ENCODE measurements at places on chromosomes 5 and 9.

DNA sequence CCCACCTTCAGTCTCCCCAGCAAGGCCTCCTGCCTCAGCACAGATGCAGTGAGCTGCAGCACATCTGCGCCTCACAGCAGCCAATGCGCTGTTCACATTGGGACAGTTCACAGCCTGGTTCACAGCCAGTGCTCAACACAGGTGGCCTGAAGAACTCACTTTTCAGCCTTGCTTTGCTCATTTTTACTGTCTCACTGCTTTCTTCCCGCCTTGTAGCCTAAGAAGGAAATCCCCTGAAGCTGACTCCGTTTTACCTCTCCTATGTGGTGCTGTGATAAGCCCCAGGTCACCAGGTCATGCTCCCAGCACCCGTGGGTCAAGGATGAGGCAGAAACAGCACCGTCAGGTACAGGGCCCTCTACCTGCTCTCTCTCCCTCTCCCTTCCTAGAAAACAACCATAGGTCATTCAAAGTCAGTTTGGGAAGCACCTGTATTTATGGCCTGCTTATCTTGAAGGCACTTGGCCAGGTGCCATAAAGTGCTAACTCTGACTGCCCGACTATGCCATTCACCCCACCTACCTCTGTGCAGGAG, 1.1 kb downstream of the GCNT4 start:
- DNase-seq: no peak

GRCh38 chr5:68848091-68848490, 245.7 kb upstream of the SLC30A5 start:
- no peak for DNase-seq

DNA sequence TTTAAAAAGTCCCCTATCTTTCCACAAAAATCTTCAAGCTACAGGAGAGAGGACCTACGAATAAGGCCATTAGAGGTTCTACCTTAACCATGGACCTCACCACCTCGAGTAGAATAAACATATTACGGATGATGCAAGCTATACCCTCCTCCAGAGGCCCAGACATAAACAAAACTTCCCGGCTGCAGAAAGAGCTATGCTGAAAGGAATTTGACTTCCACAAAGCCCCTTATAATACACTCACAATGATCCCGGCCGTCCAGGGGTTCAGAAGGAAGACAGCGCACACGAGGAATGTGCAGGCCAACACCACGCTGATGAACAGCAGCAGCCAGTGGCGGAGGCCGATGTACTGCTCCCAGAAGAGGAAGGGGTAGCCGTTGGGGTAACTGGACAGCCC, 59.0 kb downstream of the PTCH1 start:
- DNase-seq: no peak

GRCh38 chr5:33023649-33024048, 312.5 kb downstream of the NPR3 start:
- DNase-seq: peak; percentile 19

GRCh38 chr5:37172957-37173356, 76.2 kb downstream of the CPLANE1 start:
- DNase-seq: no peak

- DNase-seq: no peak
Measured at GRCh38 chr9:11190719-11191118, 577.9 kb upstream of the PTPRD start.

DNA sequence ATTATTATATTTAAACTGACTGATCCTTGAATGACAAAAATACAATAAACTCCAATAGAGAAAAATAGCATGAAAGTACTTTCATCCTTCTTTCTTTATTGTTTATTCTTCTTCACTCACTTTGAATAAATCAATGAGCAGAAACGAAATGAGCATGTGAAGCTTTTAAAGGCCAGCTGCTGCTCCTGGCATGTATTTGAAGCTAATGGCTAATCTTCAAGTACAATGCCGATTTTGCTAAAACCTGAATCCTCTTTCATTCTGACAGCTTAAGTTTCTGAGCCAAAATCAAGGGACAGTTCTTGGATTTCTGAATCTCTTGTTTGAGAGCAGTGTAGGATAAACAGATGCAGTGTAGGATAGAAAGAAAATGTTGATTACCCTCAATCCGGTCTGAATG, 237.3 kb downstream of the CDH10 start:
- no peak for DNase-seq

DNA sequence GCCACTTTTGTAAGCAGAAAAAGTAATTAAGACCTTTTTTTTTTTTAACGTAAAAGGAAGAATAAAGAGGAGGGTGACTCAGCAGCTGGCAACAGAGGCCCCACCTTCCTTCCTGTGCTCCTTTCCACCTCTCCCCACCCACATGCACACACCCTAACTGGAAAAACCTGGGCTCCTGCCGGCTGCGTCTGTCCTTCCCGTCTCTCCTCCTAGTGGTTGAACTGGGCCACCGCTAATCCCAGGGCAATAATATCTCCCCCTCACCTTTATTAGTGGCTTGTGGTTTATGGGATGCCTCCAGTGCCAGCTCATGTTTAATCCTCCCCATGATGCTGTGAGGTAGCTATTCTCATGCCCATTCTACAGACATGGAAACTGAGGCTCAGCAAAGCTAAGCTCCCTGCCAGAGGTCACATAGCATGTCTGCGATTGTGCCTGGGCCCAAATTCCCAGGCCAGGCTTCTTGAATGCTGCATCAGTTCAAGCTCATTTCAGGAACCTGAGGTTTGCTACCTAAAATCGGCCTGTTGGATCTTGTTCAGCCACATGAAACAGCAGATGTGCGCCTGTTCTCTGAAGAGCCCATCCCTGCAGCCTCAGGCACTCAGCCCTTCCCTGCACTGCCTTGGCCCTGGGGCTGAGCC, 60.9 kb upstream of the IL17B start:
- no peak for DNase-seq

DNA sequence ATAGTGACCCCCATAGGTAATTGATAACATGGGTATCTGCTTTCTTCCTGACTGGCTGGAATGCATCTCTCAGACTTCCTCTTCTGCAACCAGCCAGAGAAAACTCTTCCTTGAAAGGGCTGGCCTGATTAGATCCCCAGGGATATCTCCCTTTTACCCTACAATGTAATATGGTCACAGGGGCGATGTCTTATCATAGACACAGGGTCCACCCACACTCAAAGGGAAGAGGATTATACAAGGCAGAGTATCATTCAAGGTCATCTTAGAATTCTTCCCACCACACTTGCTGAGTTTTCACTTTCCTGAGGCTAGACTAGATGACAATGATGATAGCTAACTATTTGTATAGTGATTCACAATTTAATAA, 33.2 kb downstream of the TTLL11 start:
- DNase-seq: no peak

DNA sequence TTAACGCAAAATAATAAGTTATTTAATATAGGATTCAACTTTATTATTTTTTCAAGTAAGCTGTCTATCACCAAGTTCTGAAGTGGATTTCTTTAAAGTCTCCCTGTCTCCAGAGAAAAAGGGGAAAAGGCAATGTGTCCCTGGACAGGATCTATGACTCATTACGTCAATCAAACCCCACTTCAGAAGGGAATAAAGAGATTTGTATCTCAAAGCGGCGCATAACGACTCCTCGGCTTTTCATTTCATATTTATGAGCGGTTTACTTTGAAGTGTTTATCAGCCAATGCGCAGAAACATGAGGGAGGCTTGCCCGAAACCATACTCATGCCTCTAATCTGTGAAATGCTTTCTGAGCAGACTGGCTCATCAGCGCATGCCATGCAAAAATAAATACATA, 938.6 kb upstream of the WWC1 start:
- no peak for DNase-seq

DNA sequence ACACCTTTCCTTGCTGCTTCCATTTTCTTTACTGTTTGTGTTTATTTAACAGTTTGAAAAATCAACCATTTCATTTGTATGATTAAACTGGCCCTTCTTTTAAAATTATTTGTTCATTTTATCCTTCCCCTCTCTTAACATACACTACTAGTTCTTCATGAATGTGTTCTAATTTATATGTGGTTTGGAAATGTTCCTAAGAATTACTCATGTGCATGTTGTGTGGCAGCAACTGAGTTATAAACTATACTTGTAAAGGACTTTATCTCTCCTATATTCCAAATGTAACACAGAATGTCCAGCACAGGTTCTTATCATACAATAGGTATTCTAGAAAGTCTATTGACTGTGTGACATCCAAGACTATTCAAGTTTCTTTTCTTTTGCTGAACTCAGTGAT, 358.2 kb upstream of the MEF2C start:
- peak; percentile 65 for DNase-seq

- DNase-seq: no peak
Measured at GRCh38 chr9:87796196-87796595, 70.3 kb downstream of the CTSL start.

DNA sequence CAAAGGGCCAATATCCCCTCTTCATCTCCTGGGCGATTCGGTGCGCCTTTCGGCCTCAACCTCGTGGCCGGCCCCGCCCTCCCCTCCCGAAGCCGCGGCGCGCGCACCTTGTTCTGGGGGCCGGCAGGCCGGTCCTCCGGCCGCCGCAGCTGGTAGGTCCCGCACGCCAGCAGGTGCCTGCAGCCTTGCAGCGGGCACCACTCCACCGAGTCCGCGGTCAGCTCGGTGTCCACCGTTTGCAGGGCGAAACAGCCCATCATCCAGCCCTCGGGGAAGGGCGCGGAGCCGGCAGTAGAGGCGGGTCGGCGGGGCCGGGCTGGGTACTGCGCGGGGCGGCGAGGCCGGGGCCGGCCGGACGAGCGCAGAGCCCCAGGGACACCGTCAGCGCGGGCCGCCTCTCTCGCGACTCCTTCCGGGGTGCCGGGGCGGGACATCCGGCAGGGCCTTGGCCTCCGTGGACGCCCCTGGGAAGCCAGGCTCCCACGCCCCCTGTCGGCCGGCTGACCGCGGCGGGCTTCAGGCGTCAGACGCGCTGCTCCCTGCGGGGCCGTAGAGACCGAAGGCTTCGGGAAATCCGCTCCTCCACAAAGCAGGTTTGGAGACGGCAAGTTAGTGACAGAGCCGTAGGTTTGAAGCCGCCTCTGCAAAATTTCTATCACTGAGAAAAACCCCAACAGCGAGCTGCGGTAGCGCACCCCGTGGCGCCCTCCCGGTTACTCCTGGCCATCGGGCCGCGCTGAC, at the start of gene DPH7:
Gene DPH7, minus strand, starts transcription at position 408 of the 741 bp plus-strand sequence. Its CDS starts 148 bp downstream, at position 260.
- peak; percentile 73 for DNase-seq

GRCh38 chr9:108813951-108814601, 41.7 kb downstream of the ACTL7B start:
- no peak for DNase-seq

DNA sequence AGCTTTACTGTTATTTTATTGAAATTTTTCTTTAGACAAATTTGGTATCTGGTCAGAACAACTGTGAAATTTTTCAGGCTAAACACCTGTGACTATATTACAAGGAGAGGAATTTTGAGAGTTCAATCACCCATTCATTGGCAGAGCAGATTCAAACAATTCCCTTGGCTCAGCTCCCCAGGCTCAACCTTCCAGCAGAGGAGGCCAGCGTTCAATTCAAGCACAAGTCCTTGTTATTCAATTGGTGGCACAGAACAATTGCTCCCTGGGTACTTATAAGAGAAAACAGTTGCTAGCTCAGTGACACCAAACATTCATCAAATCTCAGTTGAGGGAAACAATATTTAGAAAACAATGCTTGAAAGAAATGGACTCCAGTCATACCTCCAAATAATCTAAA, 83.3 kb downstream of the SUSD1 start:
- no peak for DNase-seq

- no peak for DNase-seq
Measured at GRCh38 chr5:176636426-176636825, 6.0 kb downstream of the EIF4E1B start.

- no peak for DNase-seq
Measured at GRCh38 chr5:93673316-93673954, 68.0 kb downstream of the POU5F2 start.

- no peak for DNase-seq
Measured at GRCh38 chr9:75658301-75658905, 232.1 kb upstream of the PCSK5 start.

GRCh38 chr5:135149229-135149955, 115.4 kb upstream of the PITX1 start:
- no peak for DNase-seq

DNA sequence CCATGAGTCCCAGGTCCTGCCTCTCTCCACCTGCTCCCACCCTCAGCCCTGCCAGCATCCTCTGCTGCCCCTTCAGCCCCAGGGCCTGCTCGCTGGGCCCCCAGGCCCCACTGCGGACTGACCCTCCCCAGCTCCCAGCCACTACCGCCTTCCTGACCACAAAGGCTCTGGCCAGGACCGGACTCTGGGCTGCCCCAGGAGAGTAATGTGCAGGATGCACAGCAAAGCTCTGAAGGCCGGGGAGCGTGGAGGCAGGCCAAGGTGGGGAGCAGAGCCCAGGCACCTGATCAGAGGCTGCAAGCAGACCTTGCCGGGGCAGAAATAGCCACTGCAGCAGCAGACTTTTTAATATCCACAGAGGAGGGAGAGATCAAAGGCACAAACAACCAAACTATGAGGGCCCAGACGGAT, 27.9 kb downstream of the IPPK start:
- DNase-seq: no peak

GRCh38 chr5:116388564-116389258, 185.9 kb downstream of the SEMA6A start:
- no peak for DNase-seq

DNA sequence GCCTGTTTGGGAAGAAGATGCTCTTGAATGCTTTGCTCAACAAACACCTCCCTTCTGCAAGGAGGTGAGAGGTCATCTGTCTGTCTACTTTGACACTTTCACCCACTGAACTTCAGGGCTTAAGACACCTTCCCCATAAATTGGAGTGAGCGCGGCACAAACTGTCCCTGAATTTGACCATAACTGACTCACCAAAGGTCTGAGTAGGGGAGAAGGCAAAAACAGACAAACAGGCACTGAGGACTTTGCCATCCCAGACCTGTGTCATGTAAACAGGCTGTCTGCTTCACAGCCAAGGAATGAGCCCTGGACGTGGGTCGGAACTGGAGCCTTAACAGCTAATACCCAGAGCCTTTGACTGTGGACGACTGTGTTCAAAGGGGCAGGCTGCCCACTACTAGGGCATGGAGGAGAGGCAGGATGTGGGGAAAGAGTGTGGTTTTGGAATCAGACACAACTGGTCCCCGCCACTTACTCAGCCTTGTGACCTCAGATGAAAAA, 320.9 kb upstream of the KLF4 start:
- no peak for DNase-seq

- DNase-seq: no peak
Measured at GRCh38 chr9:80789831-80790230, 899.5 kb downstream of the TLE1 start.

GRCh38 chr9:131477367-131477766, 25.4 kb upstream of the POMT1 start:
- no peak for DNase-seq

DNA sequence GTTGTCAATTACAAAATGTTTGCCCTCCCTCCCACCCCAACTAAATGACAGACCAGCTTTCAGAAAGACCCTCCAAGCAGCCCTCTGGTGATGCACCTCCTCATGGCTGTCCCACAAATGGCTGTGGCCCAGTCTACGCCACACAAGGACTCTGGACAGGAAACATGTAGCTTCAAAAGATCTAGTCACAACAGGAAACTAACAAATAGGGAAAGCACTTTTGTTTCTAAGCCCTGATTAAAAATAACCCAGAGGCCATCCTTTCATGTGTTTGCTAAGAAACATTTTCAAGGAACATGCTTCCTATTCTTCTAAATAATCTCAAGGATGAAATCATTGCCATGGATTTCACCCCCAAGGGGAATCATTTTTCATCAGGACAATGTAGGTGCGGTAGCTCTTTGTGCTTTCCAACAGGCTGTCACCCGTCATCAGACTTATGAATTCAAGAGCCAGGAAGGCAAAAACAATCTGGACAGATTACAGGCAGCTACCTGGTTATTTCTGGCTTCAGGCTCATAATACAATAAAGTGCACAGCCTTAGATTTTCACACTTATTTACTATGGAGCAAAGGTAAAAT, 20.1 kb downstream of the PCSK1 start:
- no peak for DNase-seq
